Lung (tissue), 17 donors: ENCODE measurements at places on chromosomes 11 and 22.

DNA sequence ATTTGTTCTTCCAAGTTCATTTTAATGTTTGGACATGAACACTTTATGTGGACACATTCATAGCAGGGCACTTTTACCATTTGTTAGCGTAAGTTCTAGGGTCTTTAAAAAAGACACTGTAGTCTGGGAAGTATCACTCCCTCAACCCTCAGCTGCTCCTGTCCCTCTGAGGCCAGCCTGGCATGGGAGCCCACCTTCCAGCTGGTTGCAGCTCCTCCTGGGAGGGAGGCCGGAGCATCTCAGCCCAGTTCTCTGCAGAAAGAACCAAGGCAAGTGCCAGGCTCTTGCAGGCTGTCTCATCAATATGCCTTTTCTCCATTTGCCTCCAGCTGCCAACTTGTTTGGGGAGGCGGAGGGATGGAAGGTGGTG lies 150.6 kb downstream of the OPCML start:
- H3K36me3 ChIP-seq = no peaks in the 10 kb centered on the region
- no peaks in the 10 kb centered on the region for H3K27me3 ChIP-seq
- no peak for DNase-seq
- no peak overlapping the region for H3K27ac ChIP-seq

DNA sequence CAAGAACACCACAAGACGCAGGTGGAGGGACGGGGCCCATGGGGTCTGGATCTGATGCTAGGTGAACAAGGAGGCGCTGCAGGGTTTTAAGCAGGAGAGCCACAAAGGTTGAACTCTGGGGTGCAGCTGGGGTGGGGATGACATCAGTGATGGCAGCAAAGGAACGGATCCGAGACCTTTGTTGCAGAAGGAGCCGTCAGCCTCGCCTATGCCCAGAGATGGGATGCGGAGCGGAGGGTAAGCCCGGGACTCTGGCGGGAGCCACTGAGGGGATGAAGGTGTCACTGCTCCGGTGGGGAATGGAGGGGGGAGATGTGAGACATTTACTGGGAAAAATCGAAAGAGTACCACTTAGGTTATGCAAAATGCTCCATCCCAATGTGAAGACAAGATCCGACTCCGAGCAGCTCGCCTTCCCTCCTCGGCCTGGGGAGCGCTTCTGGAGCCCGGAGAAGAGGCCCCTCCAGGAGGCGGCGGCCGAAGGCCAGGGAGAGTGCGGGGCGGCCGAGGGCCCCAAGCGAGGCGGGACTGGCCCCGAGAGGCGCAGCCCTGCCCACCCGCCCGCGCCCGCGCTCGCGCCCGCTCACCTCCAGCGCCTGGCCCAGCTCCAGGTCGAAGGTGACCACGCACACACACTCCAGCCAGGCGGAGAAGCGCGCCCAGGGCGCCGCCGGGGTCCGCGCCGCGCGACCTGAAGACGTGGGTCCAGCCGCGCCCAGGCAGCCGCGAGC lies 422 bp downstream of the DENND6B start:
- peak overlapping the region; percentile 76 for H3K27ac ChIP-seq
- no peaks in the 10 kb centered on the region for H3K27me3 ChIP-seq
- no peak for DNase-seq

- DNase-seq = no peak
- H3K4me1 ChIP-seq = no peaks in the 10 kb centered on the region
- H3K4me3 ChIP-seq = no peak overlapping the region
- H3K36me3 ChIP-seq = no peaks in the 10 kb centered on the region
These were observed 19.0 kb upstream of the SMIM35 start for GRCh38 chr11:118105657-118106305.

DNA sequence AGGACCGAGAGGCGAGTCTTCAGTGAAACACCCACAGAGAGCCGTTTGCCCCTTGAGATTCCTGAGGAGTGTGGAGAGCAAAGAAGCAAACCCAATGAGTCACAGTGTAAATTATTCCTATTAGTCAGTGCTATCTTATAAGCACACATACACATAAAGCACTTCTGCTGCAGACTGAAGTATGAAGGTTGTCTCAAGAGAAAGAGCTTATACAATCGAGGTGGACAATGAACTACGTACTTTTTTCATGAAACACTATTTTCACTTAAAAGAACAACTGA lies 37.3 kb downstream of the GALNT18 start:
- no peaks in the 10 kb centered on the region for H3K27me3 ChIP-seq
- no peak for DNase-seq
- H3K4me1 ChIP-seq = peaks cover 20% of the 10 kb centered on the region
- H3K4me3 ChIP-seq = no peak overlapping the region

- no peaks in the 10 kb centered on the region for H3K4me1 ChIP-seq
- DNase-seq = no peak
- H3K27ac ChIP-seq = no peak overlapping the region
These were observed 151.5 kb upstream of the LMO1 start for GRCh38 chr11:8415195-8415594.

GRCh38 chr11:1177020-1177770 lies 19.4 kb downstream of the MUC5AC start:
- H3K4me3 ChIP-seq = no peak overlapping the region
- no peak for DNase-seq
- H3K27ac ChIP-seq = no peak overlapping the region
- H3K27me3 ChIP-seq = no peaks in the 10 kb centered on the region
- H3K36me3 ChIP-seq = no peaks in the 10 kb centered on the region

DNA sequence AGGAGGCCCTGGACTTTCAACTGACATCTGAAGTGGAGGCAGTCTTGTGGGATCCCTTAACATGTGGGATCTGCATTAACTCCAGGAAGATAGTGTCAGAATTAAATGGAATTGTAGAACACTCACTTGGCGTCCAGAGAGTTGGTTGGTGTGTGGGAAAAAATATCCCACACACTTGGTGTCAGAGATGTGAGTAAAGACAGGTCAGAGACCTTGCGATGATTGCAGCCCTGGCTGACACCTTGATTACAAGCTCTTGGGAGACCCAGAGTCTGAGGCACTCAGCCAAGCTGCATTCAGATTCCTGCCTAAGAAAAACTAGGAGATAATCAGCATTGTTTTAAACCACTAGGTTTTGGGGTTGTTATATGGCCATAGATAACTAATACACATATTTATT lies 7.2 kb upstream of the TPCN2 start:
- H3K4me3 ChIP-seq = no peak overlapping the region
- no peak overlapping the region for H3K27ac ChIP-seq
- no peak for DNase-seq

DNA sequence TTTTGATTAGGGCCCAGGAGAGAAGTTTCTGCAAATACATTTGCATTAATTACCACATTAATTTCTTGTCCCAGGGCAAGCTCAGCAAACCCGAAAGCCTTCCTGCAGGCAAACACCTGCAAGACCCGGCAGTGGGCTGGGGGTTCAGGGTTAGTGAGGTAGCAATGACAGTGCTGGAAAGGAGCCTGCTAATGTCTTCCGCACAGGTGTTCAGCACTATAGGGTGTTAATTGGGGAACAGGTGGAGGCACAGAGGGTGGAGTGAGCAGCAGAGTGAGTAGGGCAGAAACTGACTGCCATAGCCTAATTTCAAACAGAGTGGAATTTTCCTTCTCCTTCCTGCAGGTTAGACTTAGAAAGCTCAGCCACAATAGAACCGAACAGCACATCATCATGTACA lies 50.9 kb upstream of the UBASH3B start:
- H3K4me3 ChIP-seq = no peak overlapping the region
- H3K4me1 ChIP-seq = peaks cover 2% of the 10 kb centered on the region
- H3K27ac ChIP-seq = no peak overlapping the region
- no peaks in the 10 kb centered on the region for H3K27me3 ChIP-seq

DNA sequence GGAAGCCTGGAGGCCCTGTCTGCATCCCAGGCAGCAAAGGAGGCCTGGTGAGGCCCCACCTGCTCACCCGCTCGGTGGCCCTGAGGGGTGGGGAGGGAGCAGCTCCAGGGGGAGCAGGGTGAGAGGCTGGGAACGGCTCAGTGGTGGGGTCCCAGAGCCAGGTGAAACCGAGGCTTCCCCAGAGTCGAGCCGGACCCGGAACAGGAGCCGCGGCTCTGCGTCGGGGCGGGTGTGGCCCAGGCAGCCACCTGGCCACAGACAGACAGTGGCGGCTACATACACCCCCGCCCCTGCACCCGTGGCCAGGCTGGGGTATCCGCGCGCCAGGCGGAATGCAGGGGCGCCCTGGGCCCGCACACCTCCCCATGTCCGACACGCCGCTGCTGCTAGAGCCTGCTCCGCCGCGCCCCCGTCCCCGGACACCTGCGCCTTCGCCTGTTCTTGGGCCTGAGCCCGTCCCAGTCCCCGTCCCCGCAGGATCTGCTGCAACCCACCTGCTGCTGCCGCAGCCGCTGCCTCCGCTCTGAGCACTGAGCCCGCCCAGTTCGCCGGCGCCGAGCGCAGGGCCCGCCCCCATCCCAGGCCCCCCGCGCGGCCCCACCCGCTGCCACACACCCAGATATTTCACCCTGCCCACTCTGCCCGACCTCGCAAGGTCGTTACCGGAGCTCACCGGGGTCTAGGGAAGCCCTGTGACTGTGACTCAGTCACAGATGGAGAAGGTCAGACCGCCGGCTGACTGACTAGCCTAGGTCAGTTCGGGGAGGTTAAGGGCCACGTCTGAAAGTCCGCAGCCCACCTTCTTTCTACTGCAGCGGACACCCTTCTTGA lies at the start of gene SLC7A4:
TSS of gene SLC7A4 (minus strand) at position 525 of the 831 bp plus-strand sequence. CDS start 749 bp downstream, outside the sequence.
- no peaks in the 10 kb centered on the region for H3K36me3 ChIP-seq
- no peaks in the 10 kb centered on the region for H3K4me1 ChIP-seq
- no peak for DNase-seq
- no peaks in the 10 kb centered on the region for H3K27me3 ChIP-seq

DNA sequence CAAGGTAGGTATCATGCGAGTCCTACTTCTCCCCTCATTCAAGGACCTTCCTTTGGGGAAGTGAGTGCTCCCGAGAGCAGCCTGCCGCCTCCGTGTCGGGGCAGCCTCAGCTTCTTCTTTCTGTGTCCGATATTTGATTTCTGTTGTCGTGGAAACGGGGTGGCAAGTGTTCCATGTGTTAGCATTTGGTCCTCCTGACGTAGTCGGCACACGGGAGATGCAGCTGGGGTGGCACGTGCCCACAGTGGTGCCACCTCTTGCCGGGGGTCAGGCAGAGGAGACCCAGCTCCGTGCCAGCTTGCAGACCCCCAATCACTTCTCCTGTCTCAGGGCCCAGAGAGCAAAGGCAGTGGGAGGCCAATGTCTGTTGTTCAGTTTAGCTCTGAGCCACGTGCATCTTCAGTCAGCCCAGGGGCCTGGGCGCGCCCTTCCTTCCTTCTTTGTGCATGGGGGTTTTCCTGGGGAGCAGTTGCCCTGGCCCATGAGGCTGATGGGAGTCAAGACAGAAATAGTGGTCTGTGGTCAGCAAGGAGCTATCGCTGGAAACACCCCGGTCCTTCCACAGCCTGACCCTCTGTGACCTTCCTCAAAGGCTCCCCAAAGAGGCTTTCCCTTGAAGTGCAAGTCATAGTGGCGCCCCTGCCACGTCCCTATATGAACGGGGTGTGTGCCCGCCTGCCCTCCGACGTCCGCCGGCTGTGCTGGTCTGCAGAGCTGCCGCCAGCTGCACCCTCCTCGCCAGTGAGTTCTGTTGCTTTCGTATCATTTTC lies 44.5 kb downstream of the PARVB start:
- peak overlapping the region; percentile 78 for H3K27ac ChIP-seq
- no peaks in the 10 kb centered on the region for H3K36me3 ChIP-seq
- H3K27me3 ChIP-seq = no peaks in the 10 kb centered on the region
- no peak overlapping the region for H3K4me3 ChIP-seq
- DNase-seq = peak; percentile 42

- no peak overlapping the region for H3K4me3 ChIP-seq
- no peak overlapping the region for H3K27ac ChIP-seq
- peak; percentile 49 for DNase-seq
These were observed 559.9 kb downstream of the MN1 start for GRCh38 chr22:27241430-27242321.

GRCh38 chr22:41181349-41182241 lies 23.5 kb upstream of the L3MBTL2 start:
- H3K4me3 ChIP-seq = no peak overlapping the region
- DNase-seq = no peak
- H3K27ac ChIP-seq = no peak overlapping the region
- H3K27me3 ChIP-seq = no peaks in the 10 kb centered on the region
- H3K4me1 ChIP-seq = no peaks in the 10 kb centered on the region

DNA sequence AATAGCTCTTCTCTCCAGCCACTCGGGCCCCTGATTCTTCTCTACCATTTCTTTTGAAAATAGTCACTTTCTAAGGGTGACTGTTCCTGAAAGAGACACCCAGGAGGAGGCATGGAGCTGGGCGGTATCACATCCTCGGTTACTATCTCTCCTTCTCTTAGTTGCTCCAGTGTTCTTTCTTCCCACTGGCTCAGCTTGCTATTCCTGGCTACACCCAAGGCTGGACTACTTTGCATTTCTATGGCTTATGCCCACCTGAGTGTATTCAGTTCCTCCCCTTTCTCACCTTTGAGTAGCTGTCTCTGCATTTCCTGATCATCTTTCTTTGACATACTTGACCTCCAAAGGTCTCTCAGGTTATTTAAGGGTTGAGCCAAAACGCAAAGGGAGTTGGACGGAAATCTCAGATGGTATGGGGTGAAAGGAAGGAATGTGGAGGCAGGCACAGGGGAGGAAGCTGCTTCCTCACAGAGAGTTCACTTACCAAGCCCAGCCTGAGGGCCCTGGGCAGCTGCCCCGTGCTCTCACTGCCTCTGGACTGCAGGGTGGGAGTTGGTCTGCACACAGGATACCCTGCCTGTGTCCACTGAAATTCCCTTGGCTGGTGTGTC lies 155.7 kb downstream of the SNX19 start:
- no peaks in the 10 kb centered on the region for H3K27me3 ChIP-seq
- H3K27ac ChIP-seq = no peak overlapping the region
- no peaks in the 10 kb centered on the region for H3K4me1 ChIP-seq
- no peaks in the 10 kb centered on the region for H3K36me3 ChIP-seq
- no peak for DNase-seq
- H3K4me3 ChIP-seq = no peak overlapping the region

DNA sequence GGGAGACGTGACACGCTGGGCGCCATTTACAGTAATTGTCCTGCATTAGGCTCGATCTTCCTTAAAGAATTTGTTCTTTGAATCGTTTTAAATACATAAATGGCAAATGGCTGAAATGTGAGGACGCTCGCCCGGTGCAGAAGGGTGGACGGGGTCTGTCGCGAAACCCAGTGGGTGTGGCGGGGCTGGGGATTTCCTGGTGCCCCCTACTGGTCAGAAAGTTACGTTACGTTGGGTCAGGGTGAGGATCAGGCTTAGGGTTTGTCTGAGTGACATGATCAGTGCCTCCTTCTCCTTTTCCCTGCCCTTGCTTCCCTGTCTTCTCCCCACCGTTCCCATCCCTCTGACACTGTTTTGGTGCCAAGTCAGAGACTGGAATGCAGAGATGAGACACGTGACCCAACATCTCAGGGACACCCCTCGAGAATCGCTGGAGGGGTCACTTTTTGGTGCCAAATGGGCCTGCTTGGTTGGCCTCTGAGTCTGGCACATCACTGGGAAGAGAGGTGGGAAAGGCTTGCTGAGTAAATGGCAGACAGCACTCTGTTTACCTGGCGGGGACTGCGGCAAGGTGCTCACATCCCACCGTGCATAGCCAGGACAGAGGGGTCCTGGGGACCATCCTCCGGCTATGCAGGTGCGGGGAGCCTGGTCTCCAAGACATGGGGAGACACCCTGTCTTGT lies 1107.6 kb downstream of the BRD1 start:
- DNase-seq = no peak
- no peak overlapping the region for H3K27ac ChIP-seq
- H3K4me3 ChIP-seq = no peak overlapping the region
